ENCODE measurements at places on chromosomes 7 and 10.

DNA sequence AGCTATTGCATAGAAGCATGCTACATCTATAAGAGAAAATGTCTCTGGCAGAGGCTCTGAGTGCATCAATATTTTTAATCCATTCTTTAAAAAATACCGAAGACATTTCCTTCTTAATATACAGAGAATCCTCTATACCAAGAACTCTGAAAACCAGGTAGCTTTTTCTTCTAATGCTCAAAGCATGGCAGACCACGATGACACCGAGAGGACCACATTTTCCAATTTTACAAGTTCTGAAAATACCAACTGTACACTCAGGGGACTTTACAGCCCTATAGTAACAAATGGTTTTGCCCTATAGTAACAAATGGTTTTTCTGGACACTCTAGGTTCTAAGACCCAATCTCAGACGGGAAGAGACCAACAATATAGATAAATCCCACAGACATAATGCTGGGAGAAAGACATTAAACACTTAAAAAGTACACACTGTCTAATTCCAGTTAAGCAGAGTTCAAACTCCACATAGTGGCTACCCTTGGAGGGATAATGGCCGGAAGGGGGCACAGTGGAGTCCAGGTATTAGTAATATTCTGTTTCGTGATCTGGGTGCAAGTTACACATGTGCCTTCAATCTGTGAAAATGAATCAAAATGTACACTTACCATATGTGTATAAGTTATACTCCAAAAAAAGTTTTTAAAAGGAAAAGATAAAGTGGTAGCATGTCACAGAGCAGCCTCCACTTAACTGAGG, 26.2 kb downstream of the CCDC6 start:
- DNase-seq = no peak

- no peak for DNase-seq
These were observed 16.6 kb upstream of the ARPC1B start for GRCh38 chr7:99357701-99358490.

DNA sequence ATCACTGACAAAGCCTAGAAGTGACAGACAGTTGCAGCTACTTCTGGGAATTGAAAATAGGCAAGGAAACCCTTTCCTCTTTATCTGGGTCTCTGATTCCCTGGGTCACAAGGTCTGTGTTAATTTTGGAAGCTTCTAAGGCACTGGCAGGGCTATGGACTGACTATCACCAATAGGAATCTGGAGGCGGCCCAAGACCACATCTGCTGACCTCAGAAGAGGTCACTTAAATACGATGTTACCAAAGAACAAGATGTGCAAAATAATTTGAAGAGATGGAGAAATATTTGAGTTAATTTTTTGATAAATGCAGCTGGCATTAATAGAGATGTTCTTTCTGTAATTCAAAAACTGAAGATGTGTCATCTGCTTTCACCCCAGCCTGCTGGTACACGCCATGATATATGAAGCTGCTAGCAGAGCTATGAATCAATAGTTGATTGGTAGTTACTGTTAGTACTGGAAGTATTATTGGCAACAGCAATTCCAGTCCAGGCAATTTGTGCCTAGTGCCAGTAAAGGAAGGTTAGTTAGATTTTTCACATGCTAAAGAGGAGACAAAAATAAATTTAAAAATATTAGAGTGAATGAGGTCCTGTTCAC, 5.5 kb upstream of the STEAP4 start:
- DNase-seq = no peak

DNA sequence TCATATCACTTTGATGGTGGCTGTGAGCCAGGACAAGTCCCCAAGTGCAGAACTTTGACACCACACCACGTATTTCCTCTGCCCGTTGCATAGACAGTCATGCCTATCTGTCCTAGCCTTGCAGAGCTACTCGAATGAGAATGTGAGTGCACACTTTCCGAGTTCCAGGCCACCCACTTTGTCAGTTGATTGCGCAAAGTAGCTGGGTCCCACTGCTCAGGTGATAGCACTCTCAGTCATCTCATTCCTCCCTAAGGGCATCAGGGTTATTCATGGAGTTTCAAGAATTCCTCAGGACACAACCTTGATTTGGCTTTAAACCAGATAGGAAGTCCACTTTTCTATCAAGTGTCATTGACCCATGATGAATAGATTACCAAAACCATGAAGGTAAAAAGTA, 19.3 kb downstream of the LSM5 start:
- no peak for DNase-seq

DNA sequence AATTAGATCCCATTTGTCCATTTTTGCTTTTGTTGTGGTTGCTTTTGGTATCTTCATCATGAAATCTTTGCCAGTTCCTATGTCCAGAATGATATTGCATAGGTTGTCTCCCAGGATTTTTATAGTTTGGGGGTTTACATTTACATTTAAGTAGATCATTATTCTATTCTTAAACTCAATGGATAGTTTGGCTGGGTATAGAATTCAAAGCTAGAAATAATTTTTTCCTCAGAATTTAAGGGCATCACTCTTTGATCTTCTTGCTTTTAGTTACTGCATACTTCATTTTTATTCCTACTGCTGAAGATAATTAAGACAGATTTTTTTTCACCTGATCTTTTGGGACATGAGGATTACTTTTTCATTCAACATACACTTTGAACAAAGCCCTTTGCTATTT, 29.8 kb downstream of the SFR1 start:
- no peak for DNase-seq

DNA sequence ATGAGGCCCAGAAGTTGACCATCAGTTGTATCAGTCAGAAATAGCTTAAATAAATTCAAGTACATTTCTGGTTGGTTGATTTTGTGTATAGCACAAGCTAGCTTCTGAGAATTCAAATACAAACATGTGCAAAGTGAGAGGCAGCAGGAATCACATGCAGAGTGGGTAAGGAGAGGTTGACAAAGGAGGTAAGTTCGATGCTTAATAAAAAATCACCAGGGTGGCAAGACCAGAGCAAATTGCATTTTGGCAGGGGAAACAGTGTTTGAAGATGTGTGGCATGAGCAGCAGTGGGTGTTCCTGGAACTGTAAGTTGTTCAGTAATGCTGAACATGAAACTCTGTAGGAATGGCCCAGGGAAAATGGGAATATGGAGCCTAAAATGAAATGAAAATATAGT, 52.6 kb downstream of the GNAI1 start:
- no peak for DNase-seq

DNA sequence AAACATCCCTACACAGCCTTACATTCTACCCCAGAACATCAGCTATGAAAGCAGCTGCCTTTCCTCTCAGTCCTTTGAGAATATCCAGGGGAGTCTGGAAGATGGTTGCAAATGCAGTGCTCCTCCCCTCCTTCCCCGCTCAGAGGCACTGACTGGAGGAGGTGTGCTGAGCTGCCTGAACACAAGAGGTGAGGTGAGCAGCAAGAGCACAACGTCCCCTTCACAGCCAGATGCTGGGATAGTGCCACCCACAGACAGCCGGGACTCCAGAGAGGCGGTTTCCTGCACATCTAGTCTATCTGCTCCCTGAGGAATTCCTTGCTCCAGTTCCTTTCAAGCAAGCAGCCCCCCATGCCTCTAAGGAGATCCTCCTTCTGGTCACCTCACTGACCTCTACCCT, 74.2 kb downstream of the EZH2 start:
- DNase-seq = no peak

- DNase-seq = no peak
These were observed 36.3 kb downstream of the PLAC9 start for GRCh38 chr10:80168679-80169380.

DNA sequence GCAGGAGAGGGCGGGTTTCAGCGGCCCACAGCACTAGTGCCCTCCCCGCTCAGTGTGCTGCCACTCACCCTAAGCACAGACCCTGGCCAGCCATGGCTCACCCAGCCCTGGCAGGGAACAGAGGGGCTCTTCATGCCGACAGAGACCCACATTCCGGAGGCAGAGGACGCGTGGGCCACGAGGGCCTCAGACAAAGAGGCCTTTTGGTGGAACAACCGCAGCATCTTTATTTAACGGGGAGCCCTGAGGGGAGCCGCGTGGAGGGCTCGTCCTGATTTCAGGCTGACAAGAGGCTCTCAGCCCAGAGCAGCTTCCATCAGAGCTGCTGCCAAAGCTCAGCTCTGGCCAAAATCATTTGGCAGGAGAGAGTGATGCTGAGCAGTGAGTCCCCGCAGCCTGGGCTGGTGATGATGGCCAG, 127.8 kb downstream of the SH3PXD2A start:
- DNase-seq = no peak

- no peak for DNase-seq
These were observed 6.2 kb downstream of the PRKG1 start for GRCh38 chr10:51080311-51081006.

GRCh38 chr7:149869867-149870266, 3.9 kb upstream of the ATP6V0E2 start:
- DNase-seq = no peak

GRCh38 chr7:48540746-48541145, 369.5 kb downstream of the ABCA13 start:
- no peak for DNase-seq

GRCh38 chr7:110784749-110785148, 306.2 kb upstream of the LRRN3 start:
- no peak for DNase-seq

DNA sequence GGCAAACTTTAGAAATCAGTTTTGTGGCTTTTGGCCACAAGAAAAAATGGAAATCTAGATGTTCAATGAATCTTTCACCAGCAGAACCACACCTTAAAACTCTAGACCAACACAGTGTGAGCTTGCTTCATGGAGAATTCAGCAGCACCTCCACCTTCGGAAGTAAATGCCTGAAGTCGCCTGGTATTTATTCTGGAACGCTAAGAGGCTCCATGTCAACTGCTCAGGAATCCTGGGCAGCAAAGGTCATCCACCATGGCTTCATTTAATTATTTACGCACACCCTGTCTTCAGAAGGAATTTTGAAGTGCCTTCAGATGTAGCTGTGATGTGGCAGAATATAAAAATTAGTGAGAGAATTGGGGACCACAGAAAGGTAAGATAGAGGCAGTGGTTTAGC, 167.7 kb downstream of the GFRA1 start:
- no peak for DNase-seq

DNA sequence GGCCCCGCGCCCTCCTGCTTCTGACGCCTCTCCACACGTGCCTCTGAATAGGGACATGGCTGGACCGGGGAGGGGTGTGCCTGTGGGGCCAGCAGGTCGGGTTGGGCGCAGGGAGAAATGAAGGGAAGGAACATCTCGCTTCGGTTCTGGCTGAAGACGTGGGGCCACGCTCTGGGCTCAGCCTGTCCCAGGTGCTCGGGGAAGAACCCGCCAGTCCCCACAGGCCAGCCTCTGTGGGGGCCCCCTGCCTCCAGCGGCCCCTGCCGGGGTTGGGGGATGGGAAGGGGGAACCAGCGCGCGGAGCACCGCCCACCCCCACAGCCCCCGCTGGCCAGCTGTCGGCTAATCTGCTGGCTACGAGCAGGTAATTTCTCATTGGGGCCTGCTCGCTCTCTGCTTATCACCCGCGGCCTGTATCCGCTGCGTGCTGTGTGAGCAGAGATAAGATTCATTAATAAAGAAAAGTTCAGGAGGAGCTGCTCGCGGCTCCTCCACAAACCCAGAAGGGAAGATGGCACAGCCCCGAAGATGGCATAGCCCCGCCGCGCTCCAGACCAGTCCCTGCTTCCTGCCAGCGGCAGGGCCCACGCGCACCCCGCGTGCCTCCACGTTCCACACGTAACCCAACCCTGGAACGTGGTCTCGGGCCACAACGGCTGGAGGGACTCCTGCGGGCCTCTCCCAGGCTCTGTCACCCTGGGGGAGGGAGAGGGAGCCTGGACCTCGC, 186.2 kb downstream of the ELFN1 start:
- no peak for DNase-seq

DNA sequence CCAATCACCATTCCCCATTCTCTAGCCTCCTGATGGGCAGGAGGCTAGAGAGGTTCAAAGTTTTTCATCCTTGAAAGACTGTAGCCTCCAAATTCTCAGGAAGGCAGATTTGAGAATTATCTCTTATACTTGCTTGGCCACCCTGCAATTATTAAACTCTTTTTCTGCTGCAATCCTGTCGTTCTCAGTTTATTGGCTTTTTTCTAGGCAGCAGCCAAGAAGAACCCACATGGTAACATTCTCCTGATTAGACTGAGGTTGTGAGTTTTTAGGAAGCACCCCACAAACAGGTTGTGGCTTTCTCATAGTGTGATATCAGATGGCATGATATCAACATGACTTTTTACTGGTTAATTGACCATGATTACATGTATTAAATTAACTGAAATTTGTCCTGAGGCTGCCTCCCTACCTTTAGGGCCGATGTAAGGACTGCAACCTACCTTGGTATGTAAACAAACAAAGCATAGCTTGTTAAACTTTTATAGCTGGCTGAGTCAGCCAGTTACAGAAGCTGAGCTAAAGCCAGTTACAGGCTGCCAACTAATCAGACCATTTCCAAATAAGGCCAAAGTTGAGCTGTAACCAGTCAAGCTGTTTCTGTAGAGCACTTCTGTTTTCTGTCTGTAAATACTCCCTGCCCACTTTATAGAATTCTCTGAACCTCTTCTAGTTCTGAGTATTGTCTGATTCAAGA, 3.2 kb upstream of the ZNF248 start:
- DNase-seq = no peak

DNA sequence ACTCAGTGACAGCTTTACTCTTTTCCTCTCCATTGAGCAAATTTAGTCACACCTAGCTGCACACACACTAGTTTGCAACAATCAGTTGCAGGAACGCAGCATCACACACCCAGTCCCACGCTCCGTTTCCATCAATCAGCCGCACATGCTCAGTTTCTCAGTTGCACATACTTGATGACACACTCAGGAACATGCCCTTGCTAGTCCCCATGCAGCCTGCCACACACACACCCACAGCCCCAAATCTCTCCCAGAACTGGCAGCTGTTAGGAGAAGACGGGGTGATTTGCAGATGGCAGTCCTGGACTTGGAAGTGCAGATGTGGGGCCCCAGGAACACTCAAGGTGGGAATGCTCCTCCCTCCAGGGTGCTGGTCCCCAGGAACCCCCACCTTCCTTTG, 7.7 kb downstream of the LBX1 start:
- DNase-seq = no peak

GRCh38 chr7:84877943-84878570, 308.8 kb downstream of the SEMA3D start:
- no peak for DNase-seq

DNA sequence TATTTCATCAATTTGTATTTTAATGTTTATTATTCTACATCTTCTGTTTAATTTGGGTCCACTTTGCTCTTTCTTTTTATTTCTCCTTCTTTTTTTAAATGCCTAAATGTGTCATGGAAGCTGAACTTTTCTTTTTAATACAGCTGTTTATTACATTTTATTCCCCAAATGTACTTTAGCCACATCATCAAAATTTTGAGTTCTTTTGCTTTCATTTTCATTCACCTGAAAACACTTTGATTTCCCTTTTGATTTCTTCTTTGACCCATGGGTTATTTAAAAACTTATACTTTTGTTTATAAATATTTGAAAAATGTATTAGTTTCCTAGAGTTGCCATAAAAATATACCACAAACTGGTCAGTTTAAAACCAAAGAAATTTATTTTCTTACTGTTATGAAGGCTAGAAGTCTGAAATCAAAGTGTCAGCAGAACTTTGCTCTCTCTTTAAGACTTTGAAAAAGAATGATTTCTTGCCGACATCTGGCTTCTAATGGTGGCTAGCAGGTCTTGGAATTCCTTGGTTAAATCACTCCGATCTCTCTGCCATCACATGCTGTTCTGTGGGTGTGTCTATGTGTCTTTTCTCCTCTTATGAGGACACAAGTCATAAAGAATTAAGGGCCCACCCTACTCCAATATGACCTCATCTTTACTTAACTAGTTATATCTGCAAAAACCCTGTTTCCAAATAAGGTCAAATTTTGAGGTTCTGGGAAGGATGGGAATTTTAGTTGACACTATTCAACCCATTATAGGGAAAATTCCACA, 225.5 kb downstream of the ANKRD7 start:
- DNase-seq = no peak

All from esophagus squamous epithelium (tissue), 5 donors.